Fibroblast of skin of right quadriceps (primary cell): ENCODE measurements at places on chromosomes 16 and 17.

GRCh38 chr17:4711661-4712181, 1.3 kb downstream of the ARRB2 start:
- DNase-seq, result no peak

- DNase-seq, result no peak
Measured at GRCh38 chr17:7843257-7843535, 9.2 kb downstream of the KDM6B start.

GRCh38 chr17:48593840-48594537, 410 bp upstream of the HOXB5 start:
- DNase-seq, result peak; percentile 90

- no peak for DNase-seq
Measured at GRCh38 chr16:12771341-12771798, 32.3 kb downstream of the CPPED1 start.

DNA sequence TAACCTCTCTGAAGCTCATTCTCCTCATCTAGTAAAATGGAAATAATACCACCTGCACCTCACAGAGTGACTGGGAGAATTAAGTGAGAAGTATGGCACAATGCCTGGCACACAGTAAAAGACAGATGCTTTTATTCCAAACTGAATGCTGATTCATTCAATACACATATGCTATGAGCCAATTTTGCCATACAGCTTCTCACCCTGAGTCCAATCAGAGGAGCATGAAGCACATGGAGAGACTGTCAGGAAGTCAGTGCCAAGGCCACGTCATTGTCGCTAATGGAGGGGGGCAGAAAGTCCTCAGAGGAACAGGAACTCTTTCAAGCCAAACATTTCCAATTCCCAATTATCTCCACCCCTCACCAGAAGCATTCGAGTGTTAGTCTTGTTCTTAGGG, 11.6 kb downstream of the MKS1 start:
- no peak for DNase-seq
